ENCODE measurements at places on chromosomes 1 and 21.

DNA sequence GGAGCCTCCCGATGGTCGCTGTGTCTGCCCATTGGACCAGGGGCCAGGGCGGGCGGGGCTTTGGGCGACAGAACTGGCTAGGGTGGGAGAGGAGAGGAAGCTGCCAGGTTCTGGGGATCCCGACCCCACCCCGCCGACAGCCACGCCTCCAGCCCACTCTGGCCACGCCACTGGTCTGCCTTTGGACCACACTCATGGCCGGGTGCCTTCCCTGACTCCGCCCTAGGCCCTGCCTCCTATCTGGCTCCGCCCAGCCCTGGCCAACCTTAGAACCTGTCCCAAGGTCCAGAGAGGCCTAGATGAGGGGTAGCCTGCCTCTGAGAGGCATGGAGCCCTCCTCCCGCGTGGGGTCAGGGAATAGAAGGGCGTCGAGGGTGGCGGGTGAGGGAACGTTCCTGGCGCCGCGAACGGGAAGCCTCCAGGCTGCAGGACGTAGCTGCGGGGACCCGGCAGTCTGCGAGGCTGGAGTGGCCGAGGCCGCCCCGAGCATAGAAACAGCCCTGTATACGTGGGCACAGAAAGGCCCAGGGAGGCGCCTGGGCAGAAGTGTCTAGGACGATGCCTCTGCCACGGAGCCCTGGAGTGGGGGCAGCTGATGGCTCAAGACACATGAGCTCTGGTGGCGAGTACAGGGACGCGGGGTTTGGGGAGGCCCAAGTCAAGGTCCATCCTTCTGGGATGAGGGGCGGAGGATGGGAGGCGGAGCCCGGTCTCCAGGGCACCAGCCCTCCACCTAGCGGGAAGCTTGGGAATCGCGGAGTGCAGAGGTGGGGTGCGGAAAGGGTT is 11.5 kb upstream of the COL16A1 start:
- no peaks in the 10 kb centered on the region for H3K36me3 ChIP-seq
- no peak for DNase-seq
- H3K4me1 ChIP-seq, result peaks cover 18% of the 10 kb centered on the region
- peaks cover 20% of the 10 kb centered on the region for H3K27me3 ChIP-seq
- H3K27ac ChIP-seq, result no peak overlapping the region

DNA sequence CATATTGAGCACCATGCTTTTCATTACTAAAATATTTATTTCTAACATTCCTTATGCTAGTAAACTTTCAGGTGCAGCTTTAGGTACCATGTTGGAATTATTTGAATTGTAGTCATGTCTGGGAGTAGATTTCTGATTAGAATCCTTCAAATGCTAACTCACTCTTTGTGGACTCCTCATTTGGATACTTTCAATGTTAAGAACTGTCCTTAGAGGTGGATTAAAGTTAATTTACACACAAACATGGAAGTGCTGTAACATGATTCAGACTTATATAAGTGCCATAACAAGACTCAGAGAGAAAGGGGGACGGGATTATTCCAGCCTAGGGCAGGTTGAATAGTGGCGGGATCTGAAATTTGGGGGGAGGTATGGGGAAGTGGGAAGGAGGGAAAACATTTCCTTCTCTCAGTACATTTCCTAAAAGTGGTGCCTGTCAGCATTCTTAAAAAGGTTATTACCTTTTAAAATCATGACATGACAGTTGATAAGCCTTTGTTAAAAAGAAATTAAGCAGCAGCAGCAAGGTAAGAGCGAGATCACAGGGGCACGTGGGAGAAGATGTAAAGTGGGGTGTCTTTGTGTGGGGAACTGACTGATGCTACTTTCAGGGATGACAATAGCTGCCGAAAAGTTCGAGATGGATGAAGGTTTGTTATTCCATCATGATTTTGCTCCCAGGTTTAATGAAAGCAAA is 44.4 kb downstream of the HHAT start:
- no peak for DNase-seq
- H3K27me3 ChIP-seq, result no peaks in the 10 kb centered on the region
- no peak overlapping the region for H3K4me3 ChIP-seq
- no peaks in the 10 kb centered on the region for H3K36me3 ChIP-seq
- H3K27ac ChIP-seq, result no peak overlapping the region
- peaks cover 4% of the 10 kb centered on the region for H3K4me1 ChIP-seq

DNA sequence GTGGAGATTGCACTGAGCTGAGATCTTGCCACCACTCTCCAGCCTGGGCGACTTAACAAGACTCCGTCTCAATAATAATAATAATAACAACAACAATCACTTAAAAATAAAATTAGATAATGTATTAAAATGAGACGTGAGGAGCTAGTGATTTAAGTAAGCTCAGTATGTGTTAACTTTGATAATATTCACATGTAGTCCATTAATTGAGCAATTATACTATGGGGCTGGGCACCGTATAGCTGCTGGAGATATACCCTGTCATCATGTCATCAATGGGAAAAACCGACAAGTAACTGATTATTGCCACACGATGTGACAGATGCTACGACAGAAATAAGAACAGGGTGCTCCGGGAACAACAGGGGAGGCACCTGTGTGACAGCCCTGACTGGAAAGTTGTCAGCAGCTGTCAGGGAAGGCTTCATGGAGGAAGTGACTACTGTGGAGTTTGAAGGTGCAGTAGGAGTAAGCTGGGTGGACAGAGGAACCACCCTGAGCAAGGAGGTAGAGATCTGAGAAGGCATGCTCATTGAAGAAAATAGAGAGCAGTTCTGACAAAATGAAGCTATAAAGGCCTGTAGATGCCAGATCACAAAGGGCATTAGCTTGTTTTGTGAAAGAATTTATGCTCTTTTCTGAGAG is 924 bp upstream of the CAMSAP2 start:
- H3K4me3 ChIP-seq, result no peak overlapping the region
- no peaks in the 10 kb centered on the region for H3K36me3 ChIP-seq
- DNase-seq, result no peak

GRCh38 chr1:202498542-202498941 is 150.0 kb downstream of the PPP1R12B start:
- H3K36me3 ChIP-seq, result peaks cover 12% of the 10 kb centered on the region
- H3K27ac ChIP-seq, result no peak overlapping the region
- H3K4me3 ChIP-seq, result no peak overlapping the region
- no peaks in the 10 kb centered on the region for H3K4me1 ChIP-seq

DNA sequence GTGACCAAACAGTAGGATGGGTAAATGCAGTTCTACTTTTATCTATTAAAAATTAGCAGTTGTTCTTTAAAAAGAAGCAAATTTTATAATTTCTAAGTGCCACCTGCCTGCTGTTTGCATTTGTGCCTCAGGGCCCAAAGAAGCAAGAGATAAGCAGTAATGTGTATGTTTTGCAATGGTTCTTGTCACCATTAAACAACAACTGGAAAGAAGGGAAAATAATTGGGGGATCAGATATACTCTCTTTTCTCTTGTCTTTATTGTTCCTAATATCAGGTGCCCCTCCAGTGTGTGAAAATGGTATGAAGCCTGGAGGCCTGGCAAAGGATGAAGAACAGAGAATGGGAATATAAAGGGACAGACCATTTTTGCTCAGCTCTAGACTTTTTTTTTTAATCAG is 9.6 kb downstream of the B3GALT2 start:
- H3K36me3 ChIP-seq, result peaks cover 5% of the 10 kb centered on the region
- DNase-seq, result no peak
- no peak overlapping the region for H3K27ac ChIP-seq
- no peaks in the 10 kb centered on the region for H3K4me1 ChIP-seq

DNA sequence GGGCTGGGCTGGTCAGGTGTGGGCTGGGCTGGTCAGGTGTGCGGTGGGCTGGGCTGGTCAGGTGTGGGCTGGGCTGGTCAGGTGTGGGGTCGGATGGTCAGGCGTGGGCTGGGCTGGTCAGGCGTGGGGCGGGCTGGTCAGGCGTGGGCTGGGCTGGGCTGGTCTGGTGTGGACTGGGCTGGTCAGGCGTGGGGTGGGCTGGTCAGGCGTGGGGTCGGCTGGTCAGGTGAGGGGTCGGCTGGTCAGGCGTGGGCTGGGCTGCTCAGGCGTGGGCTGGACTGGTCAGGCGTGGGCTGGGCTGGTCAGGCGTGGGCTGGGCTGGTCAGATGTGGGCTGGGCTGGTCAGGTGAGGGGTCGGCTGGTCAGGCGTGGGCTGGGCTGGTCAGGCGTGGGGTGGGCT is 5.8 kb upstream of the FNDC10 start:
- no peaks in the 10 kb centered on the region for H3K36me3 ChIP-seq
- peaks cover 7% of the 10 kb centered on the region for H3K4me1 ChIP-seq
- DNase-seq, result no peak
- no peak overlapping the region for H3K4me3 ChIP-seq
- H3K27ac ChIP-seq, result no peak overlapping the region

DNA sequence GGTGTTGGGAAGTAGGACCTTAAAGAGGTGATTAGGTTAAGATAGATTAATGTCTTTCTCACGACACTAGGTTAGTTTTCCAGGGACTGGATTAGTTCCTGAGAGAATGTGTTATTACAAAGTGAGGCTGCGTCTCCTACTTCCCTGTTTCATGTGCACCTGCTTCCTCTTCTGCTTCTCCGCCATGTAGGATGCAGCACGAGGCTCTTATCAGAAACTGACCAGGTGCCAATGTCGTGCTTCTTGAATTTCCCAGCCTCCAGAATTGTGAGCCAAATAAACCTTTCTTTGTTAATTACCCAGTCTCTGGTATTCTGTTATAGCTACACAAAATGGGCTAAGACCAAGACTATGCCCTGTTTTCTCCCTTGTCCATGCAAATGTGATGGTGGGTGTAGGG is 152.2 kb upstream of the LMO4 start:
- DNase-seq, result no peak
- no peaks in the 10 kb centered on the region for H3K4me1 ChIP-seq
- H3K27ac ChIP-seq, result no peak overlapping the region
- H3K4me3 ChIP-seq, result no peak overlapping the region

DNA sequence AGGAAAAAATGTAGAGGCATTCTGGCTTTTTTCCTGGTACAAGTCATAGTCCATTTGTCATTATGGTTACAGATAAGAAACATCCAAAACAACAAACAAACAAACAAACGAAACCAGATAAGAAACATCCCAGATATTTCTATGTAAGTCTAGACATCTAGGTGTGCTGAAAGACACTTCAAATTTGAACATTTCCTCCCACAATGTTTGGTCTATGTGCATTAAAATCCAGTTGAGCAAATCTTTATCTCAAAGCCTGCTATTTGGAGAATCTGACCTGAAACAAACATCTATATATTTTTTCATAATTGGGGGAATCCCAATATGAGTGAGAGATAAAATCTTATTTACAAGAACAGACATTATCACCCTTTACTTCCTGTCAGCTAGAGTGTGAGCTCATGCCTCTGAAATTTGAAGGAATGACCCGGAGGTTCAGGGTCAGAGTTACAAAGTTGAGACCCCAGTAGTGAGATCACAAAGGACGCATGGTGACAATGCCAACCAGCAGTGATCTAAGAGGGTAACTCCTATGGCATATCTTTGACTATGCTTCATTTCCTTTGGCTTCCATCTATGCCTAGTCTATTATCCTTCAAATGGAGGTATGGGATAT is 182.9 kb upstream of the ATP1B1 start:
- H3K27ac ChIP-seq, result no peak overlapping the region
- no peaks in the 10 kb centered on the region for H3K27me3 ChIP-seq
- no peaks in the 10 kb centered on the region for H3K4me1 ChIP-seq
- no peak overlapping the region for H3K4me3 ChIP-seq
- no peaks in the 10 kb centered on the region for H3K36me3 ChIP-seq
- DNase-seq, result no peak

- DNase-seq, result no peak
- no peak overlapping the region for H3K27ac ChIP-seq
- H3K27me3 ChIP-seq, result no peaks in the 10 kb centered on the region
- no peak overlapping the region for H3K4me3 ChIP-seq
- no peaks in the 10 kb centered on the region for H3K4me1 ChIP-seq
- peaks cover 21% of the 10 kb centered on the region for H3K36me3 ChIP-seq
Observed at GRCh38 chr1:173749137-173749536, 34.4 kb downstream of the KLHL20 start.

DNA sequence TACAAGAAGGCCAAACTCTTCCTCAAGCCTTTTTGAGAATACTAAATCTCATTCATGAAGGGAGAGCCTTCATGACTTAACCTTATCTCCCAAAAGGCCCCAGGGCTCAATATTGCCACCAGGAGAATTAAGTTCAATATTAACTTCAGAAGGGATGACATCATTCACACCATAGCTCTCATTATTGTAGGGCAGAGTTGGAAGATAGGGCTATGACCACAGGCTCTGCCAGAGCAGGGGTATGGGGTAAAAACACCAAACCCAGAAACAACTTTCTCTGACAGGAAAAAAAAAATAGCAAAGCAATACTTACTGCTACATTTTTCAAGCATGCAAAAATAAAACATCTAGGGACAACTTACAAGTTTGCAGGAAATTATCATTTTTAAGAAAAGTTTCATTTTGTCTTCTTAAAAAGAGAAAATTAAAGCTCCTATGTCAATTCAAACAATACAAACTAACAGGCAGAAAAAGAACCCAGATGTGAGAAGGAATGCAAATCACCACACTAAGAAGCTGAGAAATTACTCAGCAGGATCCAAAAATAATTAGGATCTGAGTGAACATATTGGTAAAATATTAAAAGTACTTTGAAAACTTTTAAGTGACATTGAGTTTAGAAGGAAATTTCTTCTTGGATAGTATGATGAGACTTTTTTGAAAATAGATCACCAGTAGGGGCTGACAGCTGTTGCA is 1156.5 kb downstream of the NCAM2 start:
- H3K4me3 ChIP-seq, result no peak overlapping the region
- no peak overlapping the region for H3K27ac ChIP-seq
- H3K4me1 ChIP-seq, result no peaks in the 10 kb centered on the region

DNA sequence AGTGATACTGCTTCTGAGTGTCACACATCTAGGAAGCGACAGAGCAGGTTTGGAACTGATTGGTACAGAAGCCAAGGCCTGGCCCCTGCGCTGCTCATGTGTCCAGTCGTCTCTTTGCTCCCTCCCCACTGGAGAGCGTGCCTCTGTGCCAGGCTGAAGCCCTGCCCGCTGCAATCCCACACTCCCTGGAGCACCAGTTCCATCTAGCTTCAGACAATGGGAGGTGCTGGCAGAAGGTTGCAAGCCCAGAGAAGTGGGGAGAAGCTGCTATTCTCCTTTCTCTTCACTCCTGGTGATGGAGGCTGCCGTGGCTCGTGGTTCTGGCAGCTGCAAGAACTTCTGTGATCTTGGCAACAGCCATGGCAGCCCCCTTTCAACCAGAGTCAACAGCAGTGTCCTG is 250.9 kb downstream of the MATN1 start:
- no peak overlapping the region for H3K4me3 ChIP-seq
- H3K4me1 ChIP-seq, result no peaks in the 10 kb centered on the region
- DNase-seq, result no peak

DNA sequence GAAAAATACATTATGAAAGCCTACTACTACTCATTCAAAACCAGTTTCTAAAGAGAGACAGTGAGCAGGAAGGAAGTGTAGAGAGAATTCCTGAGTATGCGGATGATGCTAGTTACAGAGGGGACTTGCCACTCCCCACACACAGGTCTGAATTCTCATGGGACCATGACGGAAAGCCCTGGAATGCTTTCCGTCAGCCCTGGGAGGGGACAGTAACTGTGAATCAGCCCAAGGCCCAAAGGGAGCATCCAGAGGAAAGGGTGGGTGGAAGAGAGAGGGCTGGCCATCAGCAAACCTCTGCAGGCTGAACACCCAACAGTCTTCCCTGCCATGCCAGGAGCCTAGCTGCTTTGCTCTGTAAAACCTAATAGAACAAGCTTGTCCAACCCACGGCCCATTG is 36.4 kb downstream of the RCSD1 start:
- peaks cover 19% of the 10 kb centered on the region for H3K4me1 ChIP-seq
- H3K36me3 ChIP-seq, result peaks cover 43% of the 10 kb centered on the region
- H3K27ac ChIP-seq, result no peak overlapping the region
- no peaks in the 10 kb centered on the region for H3K27me3 ChIP-seq

- peaks cover 6% of the 10 kb centered on the region for H3K27me3 ChIP-seq
- H3K4me3 ChIP-seq, result no peak overlapping the region
- H3K4me1 ChIP-seq, result no peaks in the 10 kb centered on the region
Observed at GRCh38 chr1:41286486-41286885, 44.4 kb upstream of the SCMH1 start.

All from effector memory CD4-positive, alpha-beta T cell (primary cell).